LNCaP clone FGC (cell line): ENCODE measurements at places on chromosomes 6 and 20.

DNA sequence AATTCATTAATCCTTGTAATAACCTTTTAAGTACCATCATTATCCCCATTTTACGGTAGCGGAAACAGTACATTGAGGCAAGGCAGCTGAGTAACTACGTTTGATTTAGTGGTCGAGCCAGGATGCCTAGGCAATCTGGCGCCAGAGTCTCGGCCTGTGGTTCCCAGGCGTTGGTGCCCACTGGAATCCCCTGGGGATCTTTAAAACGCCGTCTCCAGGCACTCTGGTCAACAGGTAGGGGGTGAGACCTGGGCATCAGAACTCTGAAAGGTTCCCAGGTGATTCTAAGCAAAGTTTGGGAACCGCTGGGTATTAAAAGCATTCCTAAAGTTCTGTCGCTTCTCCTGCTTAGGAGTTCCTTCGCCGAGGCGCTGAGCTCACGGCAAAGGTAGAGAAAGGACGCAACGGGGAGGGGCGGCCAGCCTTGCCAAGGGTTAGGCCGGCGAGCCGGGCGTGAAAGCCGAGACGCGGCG, 939 bp downstream of the DTNBP1 start:
- no peak for DNase-seq

GRCh38 chr6:157046776-157047175, 269.6 kb downstream of the ARID1B start:
- DNase-seq = no peak

DNA sequence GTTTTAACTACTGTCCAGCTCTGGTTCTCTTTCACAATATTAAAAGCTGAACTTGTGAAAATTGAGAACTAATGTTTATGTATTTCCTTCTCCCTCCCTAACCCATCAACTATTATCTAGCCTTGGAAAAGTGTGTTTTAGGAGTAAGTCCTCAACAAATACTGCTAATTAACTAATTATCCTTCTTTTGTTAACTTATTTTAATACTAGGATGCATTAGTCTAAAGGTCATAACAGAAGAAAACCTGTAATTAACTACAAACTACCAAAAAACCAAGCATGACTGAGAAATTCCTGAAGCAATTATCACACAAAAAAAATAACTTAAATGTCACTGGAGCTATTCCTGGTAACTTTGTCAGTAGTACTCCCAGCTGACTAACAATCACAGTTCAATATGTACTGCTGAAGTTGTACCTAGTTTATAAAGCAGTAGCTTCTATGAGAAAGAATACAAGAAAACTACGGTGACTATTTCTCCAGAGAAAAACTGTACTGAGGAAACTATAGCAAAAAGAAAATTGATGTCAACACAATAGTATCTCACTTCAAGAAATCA, 301.9 kb downstream of the LAMA2 start:
- no peak for DNase-seq

- no peak for DNase-seq
These were observed at the start of gene SLC32A1 for GRCh38 chr20:38723848-38724625. SLC32A1 (plus strand) TSS chr20:38724486; CDS start chr20:38724725, 239 bp downstream.

- no peak for DNase-seq
These were observed 15.5 kb upstream of the MROH8 start for GRCh38 chr20:37194621-37195417.

DNA sequence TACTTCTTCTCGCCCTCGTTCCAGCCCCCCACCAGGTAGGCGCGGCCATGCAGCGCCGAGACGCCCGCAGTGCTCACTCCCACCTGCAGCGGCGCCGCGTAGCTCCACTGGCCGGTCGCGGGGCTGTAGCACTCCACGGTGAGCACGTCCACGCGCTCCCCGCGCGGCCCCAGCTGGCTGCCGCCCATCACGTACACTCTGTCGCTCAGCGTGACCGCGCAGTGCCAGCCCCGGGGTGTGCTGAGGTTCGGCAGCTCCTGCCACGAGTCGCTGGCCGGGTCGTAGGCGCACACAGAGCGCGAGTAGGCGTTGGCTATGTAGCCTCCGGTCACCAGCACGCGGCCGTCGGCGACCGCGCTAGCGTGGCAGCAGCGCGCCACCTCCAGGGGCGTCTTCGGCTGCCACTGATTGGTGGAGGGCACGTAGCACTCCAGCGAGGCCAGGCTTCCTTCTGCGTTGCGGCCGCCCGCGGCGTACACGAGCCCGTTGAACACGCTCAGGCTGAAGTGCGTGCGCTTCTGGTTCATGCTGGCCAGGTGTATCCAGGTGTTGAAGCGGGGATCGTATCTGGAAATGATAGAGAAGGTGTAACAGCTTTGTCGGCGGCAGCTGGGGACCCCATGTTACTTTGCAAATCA, 13.7 kb downstream of the KLHL31 start:
- peak; percentile 72 for DNase-seq
